ENCODE measurements at places on chromosomes 4 and X. TPM values are rescaled to one million over a fixed set of nuclear protein-coding genes. Genes with fewer than 3 reads are reported as not detected.

Gene PRDM5
- 9.7 TPM for total RNA-seq

DNA sequence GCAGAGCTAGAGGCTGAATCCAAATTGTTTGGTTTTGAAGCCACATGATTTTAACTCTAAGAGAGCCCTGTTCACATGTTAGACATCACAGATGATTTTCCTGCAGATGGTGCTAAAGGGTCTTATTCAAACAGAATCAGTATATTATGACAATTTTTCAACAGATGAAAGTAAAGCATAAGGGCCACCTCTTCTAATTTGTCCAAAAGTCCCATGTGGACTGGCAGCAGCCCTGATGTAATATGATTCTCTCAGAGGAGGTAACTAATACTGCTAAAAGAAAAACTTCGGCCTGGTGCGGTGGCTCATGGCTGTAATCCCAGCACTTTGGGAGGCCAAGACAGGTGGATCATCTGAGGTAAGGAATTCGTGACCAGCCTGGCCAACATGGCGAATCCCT, 26.0 kb upstream of the SETD7 start:
- DNase-seq, result no peak

DNA sequence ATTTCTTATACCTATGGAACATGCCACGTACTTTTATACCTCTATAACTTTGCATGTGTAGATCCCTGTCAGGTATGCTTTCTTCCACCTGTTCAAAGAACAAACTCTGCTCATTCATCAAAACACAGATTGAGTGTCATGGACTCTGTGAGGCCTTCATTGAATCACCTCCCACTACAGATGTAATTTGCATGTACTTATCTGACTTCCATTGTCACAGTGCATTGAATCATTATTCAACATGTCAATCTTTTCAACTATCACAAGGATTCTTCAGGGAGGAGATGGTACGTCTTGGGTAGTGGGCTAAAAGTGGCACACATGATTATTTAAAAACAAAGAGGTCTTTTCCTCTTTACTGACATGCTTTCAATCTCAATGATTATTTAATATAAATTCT, 24.1 kb downstream of the SPOCK3 start:
- DNase-seq, result no peak

DNA sequence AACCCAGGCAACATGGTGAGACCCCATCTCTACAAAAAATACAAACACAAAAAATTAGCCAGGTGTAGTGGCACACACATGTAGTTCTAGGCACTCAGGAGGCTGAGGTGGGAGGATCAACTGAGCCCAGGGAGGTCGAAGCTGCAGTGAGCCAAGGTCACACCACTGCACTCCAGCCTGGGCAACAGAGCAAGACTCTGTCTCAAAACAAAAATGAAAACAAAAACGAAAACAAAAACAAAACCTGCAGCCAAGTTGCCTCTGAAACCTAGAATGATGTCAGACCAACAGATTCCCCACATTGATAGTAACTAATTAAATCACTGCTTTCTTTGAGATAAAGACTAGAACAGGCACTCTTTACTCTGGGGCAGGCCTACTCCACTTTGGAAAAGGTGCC, 104.5 kb downstream of the AMELX start:
- DNase-seq, result no peak

DNA sequence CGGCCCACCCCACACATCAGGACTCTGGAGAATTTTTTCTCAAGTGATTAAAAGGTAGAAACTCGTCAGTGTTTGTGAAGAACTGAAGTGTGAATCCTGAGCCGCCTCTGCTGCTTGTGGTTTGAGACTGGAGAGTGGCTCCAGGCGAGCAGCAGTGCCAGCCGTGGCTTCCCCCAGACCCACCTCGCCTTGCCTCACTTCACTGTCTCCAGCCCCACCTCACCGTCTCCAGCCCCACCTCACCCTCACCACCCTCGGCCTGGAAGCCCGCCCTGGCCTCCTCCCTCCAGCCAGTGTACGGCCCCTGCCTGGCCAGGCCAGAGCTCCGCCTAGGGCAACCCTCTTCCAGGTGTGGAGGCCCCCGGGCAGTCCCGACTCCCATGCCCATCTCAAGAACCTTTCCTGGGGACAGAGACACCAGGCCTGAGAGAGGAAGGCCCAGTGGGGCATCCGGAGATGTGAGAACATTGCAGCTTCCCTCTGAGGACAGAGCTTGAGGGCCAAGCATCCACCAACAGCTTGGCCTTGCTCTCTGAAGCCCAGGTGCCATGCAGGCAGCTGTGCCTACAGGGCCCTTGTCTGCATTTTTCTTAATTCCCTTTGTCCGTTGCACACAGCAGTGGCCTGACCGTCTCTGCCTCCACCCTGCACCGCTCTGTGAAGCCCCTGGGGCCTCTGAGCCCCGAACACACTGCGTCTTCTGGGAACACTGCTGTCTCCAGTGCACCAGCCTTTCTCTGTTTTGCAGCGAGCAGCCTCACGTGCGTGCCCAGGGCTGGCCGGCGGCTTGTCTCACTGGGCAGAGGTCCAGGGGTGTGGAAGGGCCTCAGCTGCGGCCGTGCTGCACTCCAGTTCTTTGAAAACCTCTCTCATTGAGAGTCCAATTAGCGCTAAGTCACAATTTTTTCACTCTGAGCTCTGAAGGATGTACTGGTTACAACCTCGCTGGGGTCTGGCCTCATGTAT, 13.8 kb downstream of the SH3BP2 start:
- DNase-seq, result no peak

GRCh38 chr4:40311811-40312346, 23.3 kb upstream of the CHRNA9 start:
- DNase-seq, result no peak

DNA sequence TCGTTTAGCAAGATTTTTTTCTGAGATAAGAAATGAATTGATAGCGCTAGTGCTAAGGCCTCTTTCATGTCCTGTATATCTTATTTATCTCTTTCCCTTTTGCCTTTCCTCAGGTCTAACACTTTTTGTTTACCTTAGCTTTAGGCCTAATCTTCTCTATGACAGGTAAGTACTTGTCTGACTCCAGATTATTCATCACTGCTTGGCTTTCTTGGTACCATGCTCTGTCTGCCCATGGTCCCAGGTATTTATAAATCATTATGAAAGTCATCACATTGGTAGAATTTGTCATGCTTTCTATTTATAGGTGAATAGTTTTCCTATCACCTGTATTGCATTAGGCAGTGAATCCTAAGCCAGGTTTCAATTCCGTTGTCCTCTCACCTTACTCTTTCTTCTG, 99.5 kb upstream of the CTSO start:
- no peak for DNase-seq

GRCh38 chr4:54937501-54937900, 187.9 kb downstream of the KDR start:
- DNase-seq, result no peak

DNA sequence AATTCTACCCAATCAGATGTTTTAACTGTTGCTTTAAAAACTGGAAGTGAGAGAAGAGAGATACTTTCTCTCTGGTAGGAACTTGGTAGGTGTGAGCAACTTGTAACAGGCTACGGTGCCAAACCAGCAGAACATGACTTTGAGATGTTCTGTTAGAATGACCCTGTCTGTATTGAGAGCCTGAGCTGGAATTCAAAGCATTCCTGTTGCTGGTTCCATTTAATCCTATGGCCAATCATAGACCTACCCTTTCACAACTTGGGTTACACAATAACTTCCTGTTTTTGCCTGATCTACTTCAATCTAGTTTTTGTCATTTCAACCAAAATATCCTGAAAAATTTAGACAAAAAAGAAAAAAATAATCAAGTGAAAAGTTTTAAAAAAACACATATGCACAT, 1.7 kb upstream of the PRRG1 start:
- DNase-seq, result no peak

DNA sequence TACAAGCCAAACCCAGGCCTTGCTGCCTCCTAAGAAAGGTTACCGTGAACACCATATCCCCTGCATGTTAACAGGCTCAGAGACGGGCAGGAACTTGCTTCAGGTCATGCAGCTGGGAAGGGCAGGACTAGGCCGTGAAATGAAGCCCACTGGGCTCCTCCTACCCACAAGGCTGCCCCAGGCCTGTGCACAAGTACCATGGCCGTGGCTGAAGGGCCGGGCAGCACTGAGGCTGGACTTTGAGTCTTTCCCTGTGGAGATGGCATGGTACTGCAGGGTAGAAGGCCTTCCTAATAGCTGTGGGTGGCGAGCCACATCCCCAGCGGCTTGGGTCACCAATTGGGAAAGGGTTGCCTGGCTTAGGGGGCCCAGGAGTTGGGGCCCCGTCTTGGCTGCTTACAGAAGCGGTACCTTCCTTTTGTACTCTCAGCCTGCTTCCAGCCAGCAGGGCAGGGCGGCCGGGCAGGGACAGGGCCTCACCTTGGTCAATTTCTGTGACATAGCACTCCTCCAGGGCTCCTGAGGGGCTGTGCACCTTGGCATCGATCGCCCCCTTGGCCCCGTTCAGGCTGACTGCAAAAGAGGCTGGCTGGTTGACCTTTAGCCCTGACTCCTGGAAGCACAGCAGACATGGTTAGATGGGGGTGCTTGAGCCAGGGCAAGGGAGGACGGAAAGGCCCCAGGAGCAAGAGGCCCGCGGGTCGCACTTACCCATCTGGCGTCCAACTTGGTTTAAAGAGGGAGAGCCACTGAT, 23.8 kb downstream of the FLNA start:
- DNase-seq, result no peak

Gene PLXNB3
- total RNA-seq, result 3.2 TPM

DNA sequence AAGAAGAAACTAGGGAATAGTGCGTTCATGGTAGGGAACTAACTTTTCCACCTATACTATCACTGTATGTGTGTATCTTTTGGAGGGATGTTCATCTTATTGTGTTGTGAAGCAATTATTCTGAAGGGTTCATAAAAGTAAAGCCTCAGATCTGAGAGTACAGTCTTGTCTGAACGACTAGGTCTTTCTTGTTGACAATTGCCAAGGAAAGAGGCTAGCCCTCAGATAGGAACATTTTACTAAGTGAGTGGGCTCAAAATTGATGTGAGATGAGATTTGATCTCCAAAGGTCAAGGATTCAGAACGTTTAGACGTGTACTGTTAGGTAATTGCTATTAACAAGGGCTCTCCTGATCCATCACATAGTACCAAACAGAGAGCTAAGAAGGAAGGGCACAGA, 15.2 kb upstream of the CNOT6L start:
- DNase-seq, result no peak

GRCh38 chr4:139740121-139740520, 74.5 kb downstream of the MGST2 start:
- DNase-seq, result no peak

DNA sequence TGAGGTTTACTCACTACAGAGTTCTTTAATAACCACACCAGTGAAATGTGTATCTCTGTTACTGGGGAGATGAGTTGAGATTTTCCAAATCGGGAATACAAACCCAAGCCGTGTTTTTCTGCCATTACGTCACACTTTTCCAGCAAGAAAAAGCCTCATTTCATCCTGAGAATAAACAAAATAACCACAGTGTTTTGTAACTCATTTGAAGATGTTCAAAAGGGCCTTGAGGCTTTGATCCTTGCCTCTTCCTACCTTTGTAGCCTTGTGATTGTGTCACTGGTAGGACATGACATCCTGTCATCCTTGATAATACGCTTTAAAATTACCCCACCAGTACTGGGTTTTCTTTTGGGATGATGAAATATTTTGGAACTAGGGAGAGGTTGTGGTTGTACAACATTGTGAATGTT, 2.9 kb downstream of the USP11 start:
- DNase-seq, result no peak

Gene P2RY8
- total RNA-seq, result 1.7 TPM

DNA sequence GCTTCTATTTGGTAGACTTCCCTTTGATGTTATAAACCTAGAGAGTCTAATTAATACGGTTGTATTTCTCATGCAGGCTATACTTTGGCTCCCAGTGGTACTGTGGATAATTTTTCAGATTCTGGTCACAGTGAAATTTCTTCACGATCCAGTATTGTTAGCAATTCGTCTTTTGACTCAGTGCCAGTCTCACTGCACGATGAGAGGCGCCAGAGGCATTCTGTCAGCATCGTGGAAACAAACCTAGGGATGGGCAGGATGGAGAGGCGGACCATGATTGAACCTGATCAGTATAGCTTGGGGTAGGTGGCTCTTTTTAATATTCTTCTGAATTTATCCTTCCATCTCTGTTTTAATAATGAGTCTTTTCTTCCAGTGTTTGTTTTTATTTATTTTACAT, 249.7 kb downstream of the RAPGEF2 start:
- no peak for DNase-seq

Gene CD40LG
- not detected for total RNA-seq

- DNase-seq, result no peak
Observed at GRCh38 chr4:177860171-177860570, 417.9 kb upstream of the AGA start.

GRCh38 chr4:42404001-42404400, 6.7 kb downstream of the SHISA3 start:
- DNase-seq, result no peak

Gene SMIM10
- 3.5 TPM for total RNA-seq

GRCh38 chr4:40848251-40848650, 98.5 kb downstream of the NSUN7 start:
- DNase-seq, result no peak

- DNase-seq, result no peak
Observed at GRCh38 chr4:110631584-110632505, 9.0 kb upstream of the PITX2 start.
